ENCODE measurements at places on chromosomes 1 and 21.

DNA sequence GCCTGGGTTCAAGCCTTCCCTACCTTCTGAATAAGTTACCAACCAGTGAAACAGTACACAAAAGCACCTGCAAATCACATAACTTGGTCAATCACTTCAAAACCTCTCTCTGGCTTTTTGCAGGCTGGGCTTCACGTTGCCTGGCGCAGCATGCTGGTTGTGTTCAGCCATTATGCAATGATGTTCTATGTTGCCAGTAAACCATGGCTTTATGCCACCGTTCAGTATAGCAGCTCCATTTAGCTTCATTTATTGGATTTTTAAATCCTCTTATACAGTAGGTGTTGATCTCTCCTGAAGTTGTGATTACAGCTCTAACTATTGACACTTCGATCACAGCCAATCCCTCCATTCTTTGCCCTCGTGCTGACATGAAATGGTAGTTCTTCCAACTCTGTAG lies 233.6 kb upstream of the PTBP2 start:
- DNase-seq = peak; percentile 38

GRCh38 chr1:211326140-211326527 lies 499 bp upstream of the TRAF5 start:
- DNase-seq = no peak

DNA sequence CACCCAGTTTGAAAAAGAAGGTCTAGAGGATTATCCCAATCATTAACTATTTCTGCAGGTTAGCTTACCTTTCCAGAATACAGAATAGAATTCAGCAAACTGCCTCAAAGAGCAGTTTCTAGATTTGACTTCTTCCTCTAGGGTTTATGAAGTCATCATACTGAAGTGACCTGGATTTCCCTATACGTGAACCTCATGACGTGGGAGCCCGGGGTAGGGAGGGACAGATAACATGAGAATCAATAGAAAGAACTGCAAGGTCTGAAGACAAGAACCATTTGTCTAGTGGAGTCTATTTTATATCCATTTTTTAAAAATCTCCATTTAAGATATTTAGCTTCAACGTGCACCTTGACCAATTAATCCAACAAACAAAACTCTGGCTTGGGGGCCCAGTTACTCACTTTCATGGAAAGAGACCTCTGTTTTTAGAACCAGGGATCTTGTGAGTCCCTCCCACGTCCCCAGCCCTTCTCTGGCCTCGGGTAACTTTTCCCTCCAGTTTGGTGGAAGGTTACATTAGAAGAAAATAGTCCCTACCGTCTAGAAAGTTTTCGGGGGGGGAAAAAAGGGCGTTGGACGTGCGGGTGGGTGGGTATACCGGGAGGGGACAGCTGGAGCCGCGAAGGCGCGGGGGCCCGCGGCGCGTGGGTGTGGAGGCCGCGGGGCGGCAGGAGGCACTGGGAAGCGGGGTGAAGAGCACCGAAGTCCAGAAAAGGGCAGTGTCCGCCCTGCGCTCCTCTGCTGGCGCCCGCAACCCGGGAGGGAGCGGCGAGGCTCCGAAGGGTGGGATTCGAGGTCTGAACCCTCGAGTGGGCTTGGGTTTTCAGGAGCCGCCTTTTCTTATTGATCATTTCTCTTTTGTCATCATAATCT lies 13.8 kb upstream of the POGZ start:
- DNase-seq = peak; percentile 56

- DNase-seq = no peak
Measured at GRCh38 chr1:157272729-157273524, 134.7 kb upstream of the ETV3 start.

DNA sequence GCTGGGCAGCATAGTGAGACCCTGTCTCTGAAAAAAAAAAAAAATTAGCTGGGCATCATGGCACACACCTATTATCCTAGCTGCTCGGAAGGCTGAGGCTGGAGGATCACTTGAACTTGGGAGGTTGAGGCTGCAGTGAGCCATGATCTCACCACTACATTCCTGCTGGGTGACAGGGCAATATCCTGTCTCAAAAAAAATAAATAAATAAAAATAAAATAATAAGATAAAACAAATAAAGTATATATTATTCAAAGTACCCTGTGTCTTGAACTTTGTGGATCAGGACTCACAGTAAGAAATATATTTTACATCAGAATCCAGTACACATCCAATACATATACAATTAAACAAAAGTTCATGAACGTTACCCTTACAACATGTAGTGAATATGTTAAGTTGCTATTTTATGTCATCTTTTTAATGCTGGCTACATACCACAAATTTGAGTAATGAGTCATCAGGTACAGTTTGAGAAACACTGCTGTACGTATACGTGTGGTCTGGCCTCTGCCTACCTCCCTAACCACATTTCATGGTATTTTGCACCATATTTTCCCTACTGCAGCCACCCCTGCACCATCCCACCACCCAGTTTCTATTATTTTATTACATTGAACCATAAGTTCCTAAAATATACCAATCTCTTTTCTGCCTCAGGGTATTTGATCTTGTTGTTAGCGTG lies 4.4 kb downstream of the NME7 start:
- DNase-seq = peak; percentile 91

DNA sequence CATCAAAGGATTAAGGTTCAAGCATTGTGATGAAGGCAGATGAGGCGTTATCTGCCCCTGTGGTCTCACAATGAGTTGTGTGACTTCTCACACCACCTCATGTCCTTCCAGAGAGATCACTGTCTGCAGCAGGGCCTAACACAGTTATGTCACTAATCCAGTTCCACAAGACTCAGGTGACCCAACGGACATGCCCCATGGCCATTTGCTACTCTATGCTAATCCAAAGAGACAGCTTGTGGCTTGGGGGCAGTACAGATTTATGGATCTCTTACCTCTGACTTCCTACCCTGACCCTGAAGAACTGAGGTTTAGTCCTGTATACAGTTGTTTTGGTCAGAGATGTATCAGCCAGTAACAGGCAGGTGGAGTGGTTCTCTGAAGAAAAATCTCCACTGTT lies 147.1 kb downstream of the GLUL start:
- DNase-seq = no peak

DNA sequence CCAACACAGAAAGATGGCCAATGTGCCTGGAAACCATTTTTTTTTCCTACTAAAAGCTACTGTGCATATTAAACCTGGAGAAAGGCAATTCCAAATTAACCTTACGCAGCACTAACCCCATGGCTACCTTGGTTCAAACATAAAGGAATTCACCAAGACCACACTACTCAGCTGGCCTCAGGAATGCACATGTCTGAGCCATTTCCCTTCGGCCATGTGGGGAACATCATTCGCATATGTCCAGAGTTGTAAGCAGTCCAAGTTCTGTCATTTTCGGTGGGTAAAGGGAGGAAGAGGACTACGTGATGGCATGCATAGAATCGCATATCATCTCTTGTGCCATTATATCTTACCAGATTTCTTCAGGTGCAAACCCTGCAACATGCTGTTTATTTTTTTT lies 175.4 kb downstream of the NTMT2 start:
- no peak for DNase-seq

DNA sequence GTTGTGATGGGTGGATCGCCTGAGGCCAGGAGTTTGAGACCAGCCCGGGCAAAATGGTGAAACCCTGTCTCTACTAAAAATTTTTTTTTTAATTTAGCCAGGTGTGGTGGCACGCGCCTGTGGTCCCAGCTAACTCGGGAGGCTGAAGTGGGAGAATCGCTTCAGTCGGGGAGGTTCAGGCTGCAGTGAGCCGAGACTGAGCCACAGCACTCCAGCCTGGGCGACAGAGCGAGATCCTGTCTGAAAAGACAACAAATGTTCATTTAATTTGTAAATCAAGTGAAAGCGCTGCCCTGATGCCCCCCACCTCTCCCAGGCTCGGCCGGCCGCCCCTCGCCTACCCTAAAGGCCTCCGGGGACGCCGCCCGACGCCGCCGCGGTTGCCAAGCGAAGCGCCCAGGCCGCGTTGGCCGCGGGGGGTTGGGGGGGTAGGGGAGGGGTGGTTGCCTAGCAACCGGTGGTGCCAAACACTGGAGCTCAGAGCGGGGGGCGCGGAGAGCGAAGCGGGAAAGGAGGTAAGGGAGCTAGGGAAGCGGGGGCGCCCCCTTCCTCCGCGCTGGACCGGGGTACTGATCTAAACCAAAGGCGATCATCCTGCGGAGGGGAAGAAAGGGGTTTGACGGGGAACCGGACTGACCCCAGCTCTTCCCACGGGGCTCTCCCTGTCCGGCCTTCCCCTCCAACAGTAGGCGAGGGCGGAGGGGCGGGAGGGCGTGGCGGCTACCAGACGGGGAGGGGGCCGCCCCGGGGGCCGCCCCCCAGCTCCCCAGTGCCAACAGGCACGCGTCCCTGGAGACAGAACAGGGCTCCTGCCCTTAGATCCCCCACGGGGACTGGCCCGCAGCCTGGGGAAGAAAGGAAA lies at the start of gene TEKT2:
TSS of gene TEKT2 (plus strand) at position 460 of the 862 bp plus-strand sequence. CDS start 828 bp downstream, outside the sequence.
- peak; percentile 6 for DNase-seq

DNA sequence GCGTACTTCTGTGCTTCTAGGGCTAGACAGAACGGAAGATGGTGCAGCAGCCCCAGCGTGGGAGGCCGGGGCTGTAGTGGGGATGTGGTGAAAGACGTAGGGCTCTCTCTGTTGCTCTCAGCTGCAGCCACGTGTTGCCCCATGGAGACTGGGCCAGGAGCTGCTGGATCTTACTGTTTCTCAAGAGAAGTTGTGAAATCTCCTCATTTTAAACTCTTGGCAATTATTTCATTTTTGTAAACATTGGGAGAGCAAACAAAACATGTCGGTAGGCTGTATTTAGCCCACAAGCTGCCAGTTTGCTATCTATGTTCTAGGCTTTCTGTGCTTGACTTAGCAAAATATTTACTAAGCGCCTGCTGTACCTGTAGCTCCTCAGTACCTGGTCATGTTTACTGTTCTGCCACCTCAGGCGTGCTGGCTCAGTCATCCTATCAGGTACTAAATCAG lies 15.9 kb upstream of the ELOA start:
- peak; percentile 91 for DNase-seq

- peak; percentile 59 for DNase-seq
Measured at GRCh38 chr21:43866260-43866629, 1.2 kb downstream of the AGPAT3 start.

GRCh38 chr1:94925561-94926125 lies 1.3 kb downstream of the CNN3 start:
- DNase-seq = peak; percentile 71

DNA sequence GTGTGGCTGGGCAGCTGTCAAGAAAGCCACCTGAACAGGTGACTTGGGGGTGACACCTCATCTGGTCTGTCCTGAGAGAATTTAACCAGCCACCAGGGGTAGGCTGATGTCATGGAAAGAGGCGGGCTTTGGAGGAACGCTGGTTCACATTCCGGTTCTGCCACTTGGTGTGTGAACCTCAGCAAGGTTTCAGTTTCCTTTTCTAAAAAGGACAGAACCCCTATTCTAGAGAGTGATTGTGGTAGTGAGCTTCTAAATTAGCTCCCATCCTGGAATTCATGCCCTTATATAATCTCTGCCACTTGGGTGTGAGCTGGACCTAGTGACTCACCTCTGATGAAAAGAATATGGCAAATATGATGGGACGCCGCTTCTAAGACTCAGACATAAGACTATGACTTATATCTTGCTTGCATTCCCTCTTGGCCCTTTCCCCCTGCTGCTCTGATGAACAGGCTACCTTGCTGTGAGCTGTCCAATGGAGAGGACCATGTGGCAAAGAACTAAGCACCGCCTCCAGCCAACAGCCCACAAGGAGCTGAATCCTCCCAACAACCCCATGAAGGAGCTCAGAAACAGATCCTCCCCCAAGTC lies 332.1 kb downstream of the RRAGC start:
- no peak for DNase-seq

DNA sequence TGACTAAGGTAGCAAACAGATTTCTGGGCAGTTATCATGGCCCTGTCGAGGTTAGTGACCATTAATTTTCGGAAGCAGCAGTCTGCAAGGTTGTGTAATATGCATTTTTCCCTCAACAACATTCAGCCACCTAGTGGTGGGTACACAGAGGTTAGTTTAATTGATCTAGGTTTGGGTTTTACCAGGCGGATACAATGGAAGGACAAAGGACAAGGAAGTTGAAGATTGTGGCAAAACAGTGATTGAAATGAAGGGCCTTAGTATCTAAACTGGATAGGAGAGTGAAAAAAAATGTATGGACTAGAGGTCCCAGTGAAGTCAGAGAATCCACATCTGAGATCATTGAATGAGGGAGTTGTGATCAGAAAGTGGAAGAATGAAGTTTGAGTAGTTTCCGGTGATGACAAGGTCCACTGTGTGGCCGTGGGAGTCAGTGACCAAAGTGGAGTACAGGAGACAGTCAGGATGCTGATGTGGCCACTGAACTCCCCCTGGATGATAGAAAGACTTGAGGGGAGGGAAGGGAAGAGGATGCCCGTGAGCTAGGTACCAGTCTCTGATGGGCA lies 2.8 kb downstream of the ARMH1 start:
- peak; percentile 70 for DNase-seq

- DNase-seq = no peak
Measured at GRCh38 chr1:111598544-111598943, 21.0 kb upstream of the RAP1A start.

GRCh38 chr1:167328306-167328815 lies 107.7 kb downstream of the POU2F1 start:
- DNase-seq = no peak

DNA sequence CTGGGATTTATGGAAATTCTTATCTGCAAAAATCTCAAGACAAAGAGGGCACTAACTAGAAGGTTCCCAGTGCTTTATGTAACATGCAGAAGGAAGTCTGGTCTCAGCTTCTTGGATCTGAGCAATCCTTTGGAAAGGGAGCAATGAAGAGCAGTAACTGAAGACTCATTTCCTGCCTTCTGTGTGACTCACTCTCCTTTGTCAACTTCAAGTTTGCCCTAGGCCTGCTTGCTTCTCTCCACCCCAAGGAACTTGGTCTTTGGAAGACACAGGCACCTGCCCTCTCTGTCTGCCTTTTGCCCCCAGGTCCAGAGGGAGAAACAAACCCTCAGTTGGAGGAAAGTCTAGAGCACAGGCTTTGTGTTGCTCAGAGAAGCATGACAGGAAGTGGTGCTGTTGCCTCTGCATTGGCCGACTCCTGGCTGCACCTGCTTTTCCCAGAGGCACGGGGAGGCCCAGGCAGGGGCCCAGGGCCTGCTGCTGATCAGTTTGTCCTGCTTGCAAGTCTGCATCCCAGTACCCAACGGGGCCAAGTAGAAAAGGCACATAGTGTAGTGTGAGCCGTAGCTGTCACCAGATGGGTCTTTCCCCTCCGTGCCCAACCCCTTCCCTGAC lies 137.2 kb downstream of the DHRS3 start:
- peak; percentile 92 for DNase-seq

DNA sequence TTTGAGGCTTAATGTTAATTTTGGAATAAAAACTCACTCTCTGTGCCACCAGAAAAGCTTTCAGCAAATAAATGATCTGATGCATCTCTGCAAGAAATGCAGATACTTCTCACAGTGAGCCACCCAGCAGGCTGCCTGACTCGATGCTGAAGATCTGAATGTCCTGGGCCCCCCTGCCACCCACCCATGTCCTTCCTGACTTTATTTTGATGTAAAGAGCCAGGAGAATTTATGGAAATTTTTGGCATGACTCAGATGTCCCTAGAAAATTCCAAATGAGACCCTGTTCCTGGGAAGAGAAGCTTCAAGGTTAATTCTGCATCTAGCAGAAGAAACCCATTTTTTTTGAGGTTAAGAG lies 62.8 kb upstream of the COA6 start:
- DNase-seq = no peak

Measured in fibroblast of mammary gland (primary cell).